NCI-H2081 (cell line): ENCODE measurements at places on chromosomes 2 and 18.

GRCh38 chr18:9494778-9495331, 19.5 kb downstream of the RALBP1 start:
- no peak for DNase-seq

DNA sequence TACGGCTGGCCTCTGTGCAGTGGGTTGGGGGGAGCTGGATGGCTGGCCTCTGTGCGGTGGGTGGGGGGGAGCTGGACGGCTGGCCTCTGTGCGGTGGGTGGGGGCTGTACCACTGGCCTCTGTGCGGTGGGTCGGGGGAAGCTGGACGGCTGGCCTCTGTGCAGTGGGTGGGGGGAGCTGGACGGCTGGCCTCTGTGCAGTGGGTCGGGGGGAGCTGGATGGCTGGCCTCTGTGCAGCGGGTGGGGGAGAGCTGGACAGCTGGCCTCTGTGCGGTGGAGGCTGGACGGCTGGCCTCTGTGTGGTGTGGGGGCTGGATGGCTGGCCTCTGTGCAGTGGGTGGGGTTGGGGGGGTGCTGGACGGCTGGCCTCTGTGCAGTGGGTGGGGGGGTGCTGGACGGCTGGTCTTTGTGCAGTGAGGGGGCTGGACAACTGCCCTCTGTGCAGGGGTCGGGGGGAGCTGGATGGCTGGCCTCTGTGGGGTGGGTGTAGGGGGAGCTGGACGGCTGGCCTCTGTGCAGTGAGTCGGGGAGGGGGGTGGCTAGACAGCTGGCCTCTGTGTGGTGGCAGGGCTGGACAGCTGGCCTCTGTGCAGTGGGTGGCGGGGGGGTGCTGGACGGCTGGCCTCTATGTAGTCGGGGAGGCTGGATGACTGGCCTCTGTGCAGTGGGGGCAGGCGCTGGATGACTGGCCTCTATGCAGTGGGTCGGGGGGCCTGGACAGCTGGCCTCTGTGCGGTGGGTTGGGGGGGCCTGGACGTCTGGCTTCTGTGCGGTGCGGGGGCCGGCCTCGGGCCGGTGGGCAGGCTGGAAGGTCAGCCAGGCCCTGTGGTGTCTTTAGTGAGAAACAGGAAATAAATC, 31.9 kb downstream of the NFATC1 start:
- no peak for DNase-seq

DNA sequence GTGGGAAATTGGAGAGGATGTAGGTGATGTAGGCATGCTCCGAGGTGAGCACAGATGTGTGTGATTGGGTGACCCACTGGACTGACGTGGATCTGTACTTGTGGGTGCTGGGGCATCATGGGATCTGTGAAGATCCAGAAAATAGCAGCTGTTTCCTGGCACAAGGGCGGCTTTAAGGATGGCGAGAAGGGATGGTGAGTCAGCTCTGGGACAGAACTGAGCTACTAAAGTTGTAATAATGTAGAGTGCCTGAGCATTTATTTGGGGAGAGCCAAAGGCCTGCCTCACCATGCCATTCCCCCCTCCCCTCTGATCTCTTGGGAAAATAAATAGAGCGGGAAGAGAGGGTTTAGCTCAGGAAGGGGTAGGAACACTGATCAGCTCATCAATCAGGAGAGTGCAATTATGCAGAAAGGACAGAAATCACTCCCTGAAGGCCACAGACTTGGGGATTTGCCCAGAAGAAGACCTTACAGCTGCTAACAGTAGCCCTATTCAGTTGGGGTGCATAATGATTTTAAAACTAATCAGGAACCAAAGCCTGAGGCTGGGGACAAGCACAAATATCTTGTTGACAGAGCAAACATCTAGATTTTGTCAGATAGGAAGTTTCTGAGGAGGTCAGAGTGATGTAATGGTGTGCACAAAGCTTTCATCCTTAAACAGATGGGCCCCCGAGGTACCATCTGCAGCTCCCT, 30.3 kb downstream of the TANC1 start:
- DNase-seq = peak; percentile 33

DNA sequence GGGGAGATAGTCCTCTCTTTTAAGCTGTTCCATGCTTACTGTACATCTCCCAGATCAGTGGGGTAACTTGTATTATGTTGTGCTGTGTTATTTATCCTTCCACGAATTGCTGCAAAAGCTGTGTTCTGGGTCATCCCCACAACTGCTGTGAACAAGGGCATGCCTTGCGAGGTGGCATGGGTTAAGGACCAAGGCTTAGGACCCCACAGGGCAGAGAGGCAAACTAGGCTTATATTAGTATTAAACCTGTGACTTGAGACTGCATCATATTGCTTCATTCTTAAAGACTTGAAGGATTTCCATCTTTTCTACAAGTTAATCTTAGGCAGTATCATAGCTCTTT, 19.9 kb downstream of the RND3 start:
- DNase-seq = no peak

DNA sequence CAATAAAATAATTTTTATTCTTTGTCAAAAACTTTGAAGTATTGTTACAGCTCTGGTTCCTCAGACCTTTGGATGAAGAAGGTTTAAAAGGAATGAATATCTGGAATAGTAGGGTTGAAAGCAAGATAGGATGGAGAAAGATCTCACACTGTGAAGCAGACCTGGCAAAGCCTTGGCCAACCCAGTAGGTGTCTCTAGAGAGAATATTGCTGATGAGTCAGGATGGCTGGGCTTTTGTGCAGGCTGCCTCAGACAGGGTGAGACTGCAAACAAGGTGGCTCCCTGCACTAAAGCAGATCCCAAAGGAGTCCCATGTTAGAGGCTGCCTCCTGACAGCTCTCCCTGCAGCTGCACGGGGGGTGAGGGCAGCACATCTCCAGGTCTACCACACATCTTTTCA, 226.0 kb upstream of the ITGA4 start:
- DNase-seq = no peak

- no peak for DNase-seq
These were observed 28.1 kb upstream of the ASB1 start for GRCh38 chr2:238398577-238398976.

DNA sequence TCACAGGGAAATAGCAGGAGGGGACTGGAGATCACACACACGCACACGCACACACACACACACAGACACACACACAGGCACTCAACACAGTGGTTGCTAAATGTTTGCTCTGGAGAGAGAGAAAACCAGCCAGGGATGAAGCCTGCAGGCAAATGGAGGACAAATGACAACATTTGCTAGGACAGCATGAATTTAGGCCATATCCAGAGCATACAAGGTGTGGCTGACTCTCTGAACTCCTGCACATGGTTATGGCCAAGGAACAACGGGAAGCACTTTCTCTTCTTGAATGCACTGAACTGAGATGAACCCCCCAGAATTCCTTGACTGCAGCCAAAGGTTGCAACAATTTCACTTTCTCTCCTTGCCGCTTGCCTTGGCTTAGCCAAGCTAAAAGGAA, 230.0 kb upstream of the RASGRP3 start:
- no peak for DNase-seq
